ENCODE measurements at places on chromosomes 7 and 10. TPM values are rescaled to one million over a fixed set of nuclear protein-coding genes. Genes with fewer than 3 reads are reported as not detected.

DNA sequence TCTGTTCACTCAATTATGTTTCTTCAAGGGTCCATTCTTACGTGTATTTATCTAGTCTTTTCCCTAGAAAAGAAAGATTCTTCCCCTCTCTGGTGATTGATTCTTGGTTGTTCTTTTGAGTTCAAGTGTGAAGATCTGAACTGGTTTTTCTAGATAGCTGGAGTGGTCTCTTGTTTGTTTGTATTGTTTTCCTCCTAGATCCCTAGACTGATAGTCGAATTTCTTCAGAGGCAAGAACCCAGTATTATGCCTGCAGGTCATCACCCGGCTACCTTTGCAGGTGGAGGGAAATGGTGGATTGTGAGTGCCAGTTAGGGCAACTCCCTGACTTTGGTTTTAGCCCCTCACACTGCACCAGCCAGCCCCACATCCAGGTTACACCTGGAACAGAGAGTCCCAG is 2.2 kb upstream of the RSU1 start:
- no peak for DNase-seq

DNA sequence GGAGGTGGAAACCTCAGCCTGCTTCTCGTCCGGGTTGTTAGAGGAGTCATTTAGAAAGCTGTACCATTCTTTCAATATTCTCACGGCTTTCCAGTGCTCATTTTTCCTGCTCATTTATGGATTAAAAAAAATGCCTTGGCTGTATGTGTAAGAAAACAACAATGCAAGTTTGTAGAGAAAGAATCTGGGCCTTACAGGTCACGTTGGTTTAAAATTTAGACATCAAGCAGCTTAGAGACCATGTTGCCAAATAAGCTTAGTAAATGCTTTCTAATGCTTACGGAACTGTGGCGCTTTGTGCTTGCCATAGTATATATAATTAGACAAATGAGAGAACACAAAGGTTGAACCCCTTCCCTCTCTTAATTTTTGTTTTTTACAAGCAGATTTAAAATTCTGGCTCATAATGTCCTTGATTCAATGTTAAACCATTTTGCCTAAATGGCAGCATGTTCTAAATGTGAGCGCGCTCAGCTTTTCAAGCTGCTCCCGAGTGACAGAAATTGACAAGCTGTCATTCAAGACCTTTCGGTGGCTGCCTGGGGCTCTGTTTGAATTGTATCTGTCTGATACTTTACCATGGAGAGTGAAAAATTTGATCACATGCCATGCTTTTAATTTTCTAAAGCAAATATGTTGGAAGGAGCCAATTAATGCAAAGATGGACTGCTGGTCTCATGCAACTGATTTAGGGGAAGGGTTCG is 1.1 kb downstream of the ARMS2 start:
- no peak for DNase-seq

DNA sequence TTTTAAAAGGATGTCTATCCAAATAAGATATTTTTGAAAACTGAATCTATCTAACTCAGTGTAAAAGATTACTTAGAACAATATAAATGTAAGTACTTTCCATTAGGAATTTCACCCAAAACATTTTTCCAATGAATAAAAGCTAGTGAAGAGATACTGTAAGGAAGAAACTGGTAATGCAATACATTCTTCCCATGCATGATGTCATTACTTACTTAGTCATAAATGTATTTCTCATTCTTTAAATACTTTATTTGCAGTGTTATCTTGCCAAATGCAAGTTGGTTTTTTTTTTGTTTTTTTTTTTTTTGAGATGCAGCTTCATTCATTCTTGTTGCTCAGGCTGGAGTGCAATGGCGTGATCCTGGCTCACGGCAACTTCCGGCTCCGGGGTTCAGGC is 265.6 kb downstream of the PHF14 start:
- no peak for DNase-seq

NUTM2B gene
- total RNA-seq: 0.78 TPM

DNA sequence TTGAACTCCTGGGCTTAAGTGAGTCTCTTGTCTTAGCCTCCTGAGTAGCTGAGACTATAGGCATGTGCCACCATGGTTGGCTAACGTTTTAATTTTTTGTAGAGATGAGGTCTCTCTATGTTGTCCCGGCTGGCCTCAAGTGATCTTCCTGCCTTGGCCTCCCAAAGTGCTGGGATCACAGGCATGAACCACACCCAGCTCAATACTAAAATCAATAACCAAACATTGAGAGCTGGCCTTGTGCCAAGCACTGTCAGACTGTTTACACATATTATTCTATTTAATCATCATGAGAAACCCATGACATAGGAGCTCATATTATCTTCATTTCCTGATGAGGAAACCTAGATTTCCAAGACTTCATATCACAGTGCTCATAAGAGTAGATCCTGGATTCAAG is 251.2 kb downstream of the BAMBI start:
- no peak for DNase-seq

GRCh38 chr7:1359681-1360485 is 99.4 kb downstream of the MICALL2 start:
- no peak for DNase-seq

SFRP5 gene
- total RNA-seq: 1.8 TPM

DNA sequence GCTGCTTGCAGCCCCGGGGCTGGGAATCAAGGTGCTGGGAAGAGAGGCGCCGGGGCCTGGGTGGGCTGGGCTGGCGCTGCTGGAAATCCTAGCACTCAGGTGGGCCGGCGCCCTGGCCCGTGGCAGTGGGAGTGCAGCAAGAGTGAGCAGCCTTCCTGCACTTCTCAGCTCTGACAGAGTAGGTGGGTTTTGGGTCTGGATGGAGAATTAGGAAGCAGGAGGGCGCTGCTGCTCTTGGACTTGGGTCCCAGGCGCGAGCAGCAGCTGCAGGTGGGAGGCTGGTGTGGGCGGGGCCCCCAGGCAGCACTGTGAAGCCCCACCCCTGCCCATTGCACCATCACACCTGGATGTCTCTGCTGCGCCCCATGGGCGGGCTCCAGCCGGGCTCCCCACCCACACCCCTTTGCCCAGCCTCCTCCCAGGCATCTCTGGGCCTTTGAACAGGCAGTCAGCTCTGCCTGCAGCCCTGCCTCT is 6.0 kb downstream of the BRI3 start:
- DNase-seq: no peak

GRCh38 chr10:131743190-131744151 is 157.3 kb upstream of the PPP2R2D start:
- no peak for DNase-seq

IGF2BP3 gene
- total RNA-seq: 0.27 TPM

- DNase-seq: no peak
Observed at GRCh38 chr7:94425546-94425945, 30.9 kb downstream of the COL1A2 start.

- no peak for DNase-seq
Observed at GRCh38 chr7:39709768-39710311, 86.5 kb downstream of the RALA start.

GRCh38 chr7:40742270-40742669 is 607.5 kb downstream of the SUGCT start:
- no peak for DNase-seq

GRCh38 chr10:120582753-120583152 is 125.7 kb downstream of the PLPP4 start:
- DNase-seq: no peak

HTR5A gene
- not detected for total RNA-seq

OPN4 gene
- not detected for total RNA-seq

IFIT1B gene
- not detected for total RNA-seq

KCNIP2 gene
- 1.1 TPM for total RNA-seq

GRCh38 chr7:25014756-25015155 is 34.8 kb upstream of the OSBPL3 start:
- no peak for DNase-seq

STEAP1B gene
- 1.1 TPM for total RNA-seq

KEL gene
- total RNA-seq: not detected

DNA sequence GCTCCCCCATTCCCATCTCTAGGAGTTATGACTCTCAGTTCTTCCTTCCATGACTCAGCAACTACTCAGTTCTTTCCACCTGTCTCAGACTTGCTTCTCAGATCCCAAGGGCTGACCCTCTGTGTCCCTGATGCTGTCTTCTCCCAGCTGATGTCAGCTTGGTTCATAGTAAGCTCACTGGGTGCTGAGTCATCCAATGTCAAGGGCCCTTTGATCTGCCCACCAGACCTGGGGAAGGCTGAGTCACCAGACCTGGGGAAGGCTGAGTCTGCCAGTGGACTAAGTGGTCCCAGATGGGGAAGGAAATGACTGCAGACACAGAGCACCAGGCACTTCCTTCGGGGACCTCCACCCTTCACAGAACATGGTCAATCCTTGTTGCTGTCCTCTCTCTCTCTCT is 76.1 kb upstream of the ZEB1 start:
- no peak for DNase-seq

ECHDC3 gene
- total RNA-seq: 12.2 TPM

DNA sequence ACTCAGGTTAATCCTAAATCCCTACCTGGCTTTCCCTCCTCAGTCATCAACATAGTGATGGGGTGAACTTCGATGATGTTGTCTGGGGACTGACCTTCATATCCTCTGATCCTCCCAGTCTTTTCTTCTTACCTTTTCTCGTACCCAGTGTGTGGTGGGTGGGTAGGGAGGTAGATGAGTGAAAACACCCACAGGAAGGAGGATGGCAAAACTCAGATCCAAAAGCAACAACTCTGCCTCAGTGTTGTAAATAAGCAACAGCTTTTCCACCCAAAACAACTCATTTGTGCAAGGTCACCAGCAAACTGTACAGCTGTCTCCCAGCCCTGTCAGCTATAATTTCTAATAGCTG is 38.6 kb downstream of the VOPP1 start:
- no peak for DNase-seq

- no peak for DNase-seq
Observed at GRCh38 chr10:21406595-21407193, 118.8 kb downstream of the SKIDA1 start.

DNA sequence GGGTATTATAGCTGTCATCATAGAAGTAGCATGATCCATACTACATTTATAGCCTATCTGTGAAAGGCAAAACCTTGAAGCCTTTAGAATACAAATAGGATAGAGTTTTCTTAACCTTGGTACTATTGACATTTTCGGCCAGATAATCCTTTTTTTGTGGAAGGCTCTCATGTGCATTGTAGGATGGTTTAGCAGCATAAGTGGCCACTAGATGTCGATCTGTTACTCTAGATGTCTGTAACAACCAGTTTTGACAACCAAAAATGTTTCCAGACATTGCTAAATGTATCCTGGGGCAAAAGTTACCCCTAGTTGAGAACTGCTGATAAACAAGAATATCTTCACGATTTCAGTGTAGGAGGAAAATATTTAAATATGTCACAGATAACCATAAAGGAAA is 319.4 kb upstream of the GALNT17 start:
- no peak for DNase-seq

GRCh38 chr7:112104120-112104519 is 102.1 kb downstream of the DOCK4 start:
- no peak for DNase-seq

CACNA2D1 gene
- 44.4 TPM for total RNA-seq

DNA sequence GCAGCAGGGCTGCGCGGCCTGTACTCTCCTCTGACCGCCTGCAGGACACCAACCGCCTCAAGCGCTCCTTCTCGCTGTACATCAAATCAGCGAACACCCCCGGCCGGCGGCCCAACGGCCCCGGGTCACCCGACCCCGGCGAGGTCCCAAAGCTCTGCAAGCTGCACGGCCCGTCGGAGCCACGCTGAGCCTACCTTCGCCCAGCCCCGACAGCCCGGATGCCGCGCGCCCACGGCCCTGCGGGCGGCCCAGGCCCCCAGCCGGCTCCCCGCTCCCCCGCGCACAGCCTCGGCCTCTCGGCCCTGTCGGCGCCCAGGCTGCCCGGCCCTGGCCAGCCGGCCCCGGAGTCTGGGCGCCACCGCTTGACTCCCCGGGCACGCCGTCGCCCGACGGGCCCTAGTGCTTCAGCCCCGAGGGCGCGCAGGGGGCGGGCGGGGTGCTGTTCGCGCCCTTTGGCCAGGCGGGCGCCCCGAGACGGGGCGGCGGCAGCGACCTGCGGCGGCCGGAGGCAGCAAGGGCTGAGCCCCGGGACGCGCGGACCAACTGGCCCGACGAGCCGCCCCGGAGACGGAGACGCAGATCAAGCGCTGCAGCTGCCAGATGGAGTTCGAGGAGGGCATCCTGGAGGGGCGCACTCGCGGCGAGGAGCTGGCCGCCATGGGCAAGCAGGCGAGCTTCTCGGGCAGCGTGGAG is 11.1 kb upstream of the SEC24C start:
- DNase-seq: no peak

STN1 gene
- 30.6 TPM for total RNA-seq

DNA sequence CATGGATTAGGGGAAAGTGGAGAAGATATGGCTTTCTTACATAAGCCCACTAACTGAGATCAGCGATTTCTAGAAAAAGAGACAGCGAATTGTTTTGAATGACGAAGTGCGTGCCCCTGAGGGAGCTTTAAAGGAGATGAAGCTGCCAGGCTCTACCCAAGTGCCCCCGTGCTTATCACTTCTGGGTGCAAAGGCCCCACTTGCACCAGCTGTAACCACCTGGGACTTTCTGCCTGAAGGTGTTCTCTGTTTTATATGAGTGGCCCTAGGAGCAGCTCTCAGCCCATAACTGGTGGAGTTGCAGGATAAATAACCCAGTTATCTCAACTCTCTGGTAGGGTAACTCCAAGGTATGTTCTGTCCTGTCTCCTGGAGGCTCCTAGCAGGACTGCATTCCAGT is 20.4 kb upstream of the CARD11 start:
- DNase-seq: no peak

CLEC2L gene
- not detected for total RNA-seq

KLF14 gene
- total RNA-seq: not detected

RINT1 gene
- total RNA-seq: 20.2 TPM

CPN1 gene
- total RNA-seq: not detected
